ENCODE measurements at places on chromosomes 7 and 10.

GRCh38 chr10:26696786-26697162 lies 727 bp upstream of the PDSS1 start:
- peak; percentile 45 for DNase-seq

DNA sequence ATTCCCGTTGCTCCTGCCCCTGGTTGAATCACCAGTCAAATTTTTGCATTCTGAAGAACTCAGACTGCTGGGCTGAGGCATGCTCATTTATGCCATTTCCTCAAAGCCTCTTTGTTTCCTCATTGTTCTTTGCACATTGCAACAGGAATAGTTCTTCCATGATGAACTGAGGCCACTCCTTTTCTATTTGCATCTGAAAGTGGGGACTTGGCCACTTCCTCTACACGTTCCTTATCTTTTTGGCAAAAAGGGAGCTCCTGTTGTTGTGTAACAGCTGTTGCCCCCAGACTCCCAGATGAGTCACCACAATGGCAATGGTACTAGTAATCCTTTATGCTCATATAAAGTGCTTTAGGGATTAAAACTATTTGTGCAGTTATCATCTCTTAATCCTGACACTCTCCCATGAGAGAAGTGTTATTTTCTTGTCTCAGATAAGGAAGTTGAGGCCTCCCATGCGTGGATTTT lies 20.1 kb upstream of the ITPRID1 start:
- peak; percentile 82 for DNase-seq

DNA sequence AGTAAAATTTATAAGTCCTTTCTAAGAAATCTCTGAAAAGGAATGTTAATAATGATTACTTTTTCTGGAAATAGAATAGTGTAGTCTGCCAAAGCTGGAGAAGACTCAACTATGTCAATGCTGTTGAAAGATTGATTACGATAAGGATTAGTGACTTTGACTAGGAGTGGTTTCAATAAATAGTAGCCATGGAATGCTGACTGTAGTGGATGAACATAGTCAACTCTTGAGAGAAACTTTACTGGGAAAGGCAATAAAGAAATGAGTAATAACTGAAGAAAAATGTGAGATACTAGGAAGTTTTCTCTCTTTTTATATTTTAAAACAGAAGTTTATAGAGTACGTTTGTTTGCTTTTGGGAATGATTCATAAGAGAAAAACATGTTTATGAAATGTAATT lies 105.0 kb upstream of the CDK13 start:
- DNase-seq, result no peak

GRCh38 chr10:50794490-50794889 lies 54.8 kb downstream of the ASAH2B start:
- DNase-seq, result no peak

GRCh38 chr7:152459724-152460251 lies 24.0 kb upstream of the KMT2C start:
- no peak for DNase-seq

- no peak for DNase-seq
Measured at GRCh38 chr7:45026984-45027773, 27.2 kb downstream of the CCM2 start.

- peak; percentile 59 for DNase-seq
Measured at GRCh38 chr10:33195608-33196376, 138.7 kb downstream of the NRP1 start.

- DNase-seq, result peak; percentile 73
Measured at GRCh38 chr10:126376956-126377355, 11.3 kb downstream of the ADAM12 start.

DNA sequence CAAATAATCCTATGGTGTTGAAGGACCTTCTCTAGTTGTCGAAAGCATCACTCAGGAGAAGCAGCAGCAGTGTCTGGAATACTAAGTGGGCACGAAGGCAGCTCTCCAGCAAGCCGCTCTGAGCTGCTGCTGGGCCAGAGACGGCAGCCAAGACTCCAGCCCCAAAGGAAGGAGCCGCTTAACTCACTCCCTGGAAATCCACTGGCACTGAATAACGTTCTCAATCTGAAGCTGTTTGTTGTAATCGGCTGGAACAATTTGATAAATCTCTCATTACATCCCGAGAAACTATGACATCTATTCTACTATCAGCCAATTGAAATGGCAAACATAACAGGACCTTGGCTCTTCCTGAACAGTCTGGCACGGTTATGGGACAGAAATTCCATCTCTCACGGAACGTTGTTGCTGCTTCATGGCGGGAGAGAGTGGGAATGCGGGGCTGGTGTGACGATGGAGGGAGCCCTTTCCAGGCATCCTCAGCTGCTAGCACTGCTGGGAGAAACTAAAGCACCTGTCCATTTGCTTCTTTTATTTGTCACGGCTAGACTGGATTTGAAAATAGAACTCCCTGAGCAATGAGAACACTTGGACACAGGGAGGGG lies 331.5 kb upstream of the RNF32 start:
- DNase-seq, result no peak

DNA sequence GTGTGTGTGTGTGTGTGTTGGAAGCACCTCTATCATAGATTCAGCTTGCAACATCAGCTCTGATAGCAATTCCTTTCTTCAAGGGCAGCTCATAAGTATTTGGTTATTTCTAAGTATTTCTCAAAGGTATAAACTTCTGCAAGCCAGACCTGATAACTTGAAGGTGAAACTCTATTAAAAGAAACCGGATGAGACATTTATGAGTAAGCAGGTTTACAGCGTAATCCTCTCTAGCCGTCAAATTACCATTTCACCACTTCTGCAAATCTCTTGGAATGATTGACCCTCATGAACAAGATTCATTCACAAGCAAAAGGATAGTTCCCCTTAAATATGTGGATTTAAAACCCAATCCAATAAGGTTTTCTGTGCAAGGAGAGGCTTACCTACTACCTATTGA lies 23.1 kb downstream of the PDE1C start:
- DNase-seq, result no peak

DNA sequence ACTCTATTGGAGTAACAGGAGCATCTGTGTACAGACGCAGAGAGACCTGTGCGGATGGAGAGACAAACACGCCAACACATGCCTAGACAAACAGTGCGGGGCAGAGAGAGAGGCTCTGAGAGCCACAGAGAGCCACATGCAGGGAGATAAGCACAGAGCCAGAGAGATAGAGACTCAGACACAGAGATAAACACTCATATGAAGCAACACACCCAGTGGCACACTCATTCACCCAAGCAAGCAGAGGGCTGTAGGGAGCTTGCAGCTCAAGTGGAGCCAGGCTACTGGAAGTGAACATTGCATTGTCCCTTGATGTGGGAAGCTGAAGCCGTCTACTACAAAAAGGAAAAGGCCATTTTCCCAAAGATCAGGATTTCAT lies 46.6 kb upstream of the PODXL start:
- no peak for DNase-seq

- no peak for DNase-seq
Measured at GRCh38 chr7:31311552-31311951, 29.0 kb downstream of the NEUROD6 start.

DNA sequence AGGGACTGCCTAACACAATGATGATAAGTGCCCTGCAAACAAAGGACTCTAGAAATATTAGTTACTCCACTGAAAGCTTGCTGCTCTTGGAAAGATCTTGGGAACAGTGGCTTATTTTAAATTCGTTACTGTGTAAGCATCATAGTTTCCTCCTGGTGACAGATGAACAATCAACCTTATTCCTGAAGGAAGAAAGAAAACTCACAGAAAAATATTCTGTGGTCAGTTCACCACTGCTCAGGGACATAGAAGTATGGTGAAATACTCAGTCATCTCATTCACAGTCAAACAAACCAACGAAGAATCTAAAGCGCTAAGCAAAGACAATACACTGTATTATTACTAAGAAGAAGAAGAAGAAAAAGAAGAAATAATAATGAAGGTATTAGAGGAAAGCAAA lies 27.8 kb downstream of the MKX start:
- no peak for DNase-seq

GRCh38 chr10:57898231-57898630 lies 369.5 kb downstream of the IPMK start:
- peak; percentile 85 for DNase-seq

GRCh38 chr10:35306852-35307251 lies 29.5 kb upstream of the CCNY start:
- DNase-seq, result peak; percentile 70

GRCh38 chr7:94579470-94579869 lies 69.9 kb downstream of the CASD1 start:
- DNase-seq, result no peak

GRCh38 chr7:138245682-138246081 lies 169.4 kb downstream of the AKR1D1 start:
- peak; percentile 70 for DNase-seq

DNA sequence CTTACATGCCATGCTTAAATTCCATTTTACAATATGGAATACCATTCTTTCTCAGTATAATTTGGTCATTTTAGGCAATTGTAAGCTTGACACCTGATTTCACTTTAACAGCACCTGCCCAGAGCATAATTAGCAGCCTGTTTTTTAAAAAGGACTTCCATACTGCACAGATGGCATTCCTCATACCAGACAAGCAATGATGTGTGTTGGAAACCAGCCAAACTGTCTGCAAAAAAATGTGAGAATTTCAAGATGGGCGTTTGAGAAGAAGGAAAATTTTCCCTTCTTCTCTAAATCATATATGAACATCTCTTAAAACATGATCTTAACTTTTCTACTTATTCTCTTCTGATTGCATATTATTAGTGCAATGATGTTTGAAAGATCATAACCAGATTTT lies 40.4 kb upstream of the AGMO start:
- no peak for DNase-seq

GRCh38 chr10:79354141-79354540 lies 6.9 kb downstream of the PPIF start:
- DNase-seq, result no peak

DNA sequence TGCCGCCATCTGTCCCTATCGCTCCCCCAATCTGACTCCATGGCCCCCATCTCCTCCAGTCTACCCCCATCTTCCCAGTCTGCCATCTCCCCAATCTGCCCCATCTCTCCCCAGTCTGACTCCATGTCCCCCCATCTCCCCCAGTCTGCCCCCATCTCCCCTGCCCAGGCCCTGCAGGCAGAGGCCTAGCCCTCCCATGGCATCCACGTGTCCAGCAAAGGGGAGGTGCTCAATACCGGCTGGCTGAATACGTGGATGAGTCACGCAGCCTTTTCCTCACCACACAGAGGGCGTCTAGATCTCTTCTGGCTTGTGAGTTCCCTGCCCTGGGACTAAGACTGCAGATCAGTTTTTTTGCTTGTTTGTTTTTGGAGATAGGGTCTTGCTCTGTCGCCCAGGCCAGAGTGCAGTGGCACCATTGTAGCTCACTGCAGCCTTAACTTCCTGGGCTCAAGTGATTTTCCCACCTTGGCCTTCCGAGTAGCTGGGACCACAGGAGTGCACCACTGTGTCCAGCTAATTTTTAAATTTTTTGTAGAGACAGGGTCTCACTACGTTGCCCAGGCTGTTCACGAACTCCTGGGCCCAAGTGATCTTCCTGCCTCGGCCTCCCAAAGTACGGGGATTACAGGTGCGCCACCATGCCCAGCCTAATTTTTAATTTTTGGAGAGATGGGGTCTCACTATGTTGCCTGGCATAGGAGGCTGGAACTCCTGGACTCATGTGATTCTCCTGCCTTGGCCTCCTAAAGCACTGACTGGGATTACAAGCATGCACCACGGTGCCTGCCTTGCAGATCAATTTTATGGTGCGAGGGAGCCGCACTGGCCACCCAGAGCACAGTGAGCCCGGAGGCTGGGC lies 15.3 kb upstream of the GPR146 start:
- peak; percentile 96 for DNase-seq

- DNase-seq, result no peak
Measured at GRCh38 chr7:15571301-15571878, 9.6 kb upstream of the AGMO start.

DNA sequence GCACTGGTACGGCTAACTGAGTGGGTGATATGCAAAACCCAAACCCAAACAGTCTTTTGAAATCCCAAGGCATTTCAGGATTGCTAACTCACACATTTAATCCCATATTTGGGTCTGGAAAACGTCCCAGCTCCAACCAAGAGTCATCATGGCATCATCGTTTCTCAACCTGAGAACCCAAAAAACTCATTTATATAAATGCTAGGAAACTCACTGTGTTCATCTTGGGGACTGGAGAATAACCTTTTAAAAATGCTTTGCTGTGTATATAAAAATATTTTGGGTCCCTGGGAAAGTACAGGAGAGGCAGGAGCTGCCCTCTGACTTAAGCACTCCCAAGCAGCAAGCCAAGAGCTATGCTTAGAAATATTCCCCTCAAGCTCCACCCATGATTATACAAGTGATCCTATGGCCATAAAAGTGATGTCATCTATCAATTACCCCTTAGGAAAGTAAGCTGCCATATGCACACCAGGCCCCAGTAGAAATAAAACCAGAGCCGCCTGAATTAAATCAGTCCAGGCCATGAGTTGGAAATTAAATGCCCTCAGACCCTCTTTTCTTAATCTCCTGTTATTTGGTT lies 352.1 kb downstream of the FRMD4A start:
- DNase-seq, result no peak
